NCI-H1105 treated with DMSO at 0.1 percent for 48 hours (cell line): ENCODE measurements at places on chromosomes 12 and 14.

DNA sequence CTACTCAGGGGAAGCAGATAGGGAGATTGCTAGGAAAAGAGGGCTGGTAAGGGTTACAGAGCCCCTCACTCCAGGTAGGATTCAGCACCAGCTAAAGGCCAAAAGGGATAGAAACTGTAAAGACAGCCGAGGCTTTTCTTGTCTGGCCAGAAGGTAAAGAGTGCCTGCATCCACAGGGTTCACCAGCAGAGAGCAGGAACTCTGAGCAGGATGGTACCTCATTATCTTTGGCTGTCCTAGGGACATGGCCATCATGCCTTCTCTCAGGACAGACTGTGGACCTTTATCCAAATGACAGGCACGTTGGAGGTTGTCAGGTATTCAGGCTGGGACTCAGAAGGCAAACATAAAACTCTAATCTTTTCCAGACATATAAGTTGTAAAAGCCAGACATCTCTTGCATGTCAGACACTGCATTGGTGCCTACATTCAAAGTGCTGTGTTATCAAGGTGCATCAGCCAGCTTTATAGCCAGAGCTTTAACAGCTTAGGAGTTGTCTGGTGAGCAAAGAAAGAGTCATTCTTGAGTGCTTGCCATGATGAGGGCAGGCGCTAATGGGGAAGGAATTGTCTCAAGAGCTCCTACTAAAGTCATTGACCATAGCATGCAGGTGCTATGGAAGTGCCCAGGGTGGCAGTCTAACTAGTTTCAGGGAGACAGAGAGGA, 89.5 kb downstream of the PELI2 start:
- no peak for DNase-seq

GRCh38 chr12:121334513-121335343, 17.5 kb downstream of the ANAPC5 start:
- DNase-seq = peak; percentile 82

DNA sequence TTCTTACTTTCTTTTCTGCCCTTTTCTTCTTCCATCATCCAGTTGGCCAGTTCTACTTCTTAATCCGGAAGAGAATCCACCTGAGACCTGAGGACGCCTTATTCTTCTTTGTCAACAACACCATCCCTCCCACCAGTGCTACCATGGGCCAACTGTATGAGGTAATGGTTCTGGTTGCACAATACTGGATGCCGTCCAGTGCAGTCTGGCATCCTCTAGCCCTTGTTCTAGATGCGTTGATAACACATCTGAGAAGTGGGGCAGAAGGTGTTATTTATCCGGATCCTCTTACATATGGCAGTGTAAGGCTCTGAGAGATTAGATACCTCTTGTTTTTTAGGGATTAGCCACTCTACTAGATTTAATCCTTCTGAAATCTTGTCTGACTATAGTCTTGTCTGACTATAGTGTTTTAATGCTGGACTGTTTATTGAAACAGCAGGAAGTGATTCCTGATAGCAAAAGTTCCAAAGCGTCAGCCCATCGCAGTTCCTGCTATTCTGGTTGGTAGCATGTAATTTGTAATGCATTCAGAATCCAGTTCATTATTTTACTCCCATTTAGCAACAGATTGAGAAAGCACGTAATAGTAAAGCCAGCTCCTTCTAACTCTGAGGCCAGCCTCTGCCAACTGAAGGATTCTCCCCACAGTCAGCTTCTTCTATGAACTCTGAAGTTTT, 7.9 kb downstream of the GABARAPL1 start:
- DNase-seq = no peak

DNA sequence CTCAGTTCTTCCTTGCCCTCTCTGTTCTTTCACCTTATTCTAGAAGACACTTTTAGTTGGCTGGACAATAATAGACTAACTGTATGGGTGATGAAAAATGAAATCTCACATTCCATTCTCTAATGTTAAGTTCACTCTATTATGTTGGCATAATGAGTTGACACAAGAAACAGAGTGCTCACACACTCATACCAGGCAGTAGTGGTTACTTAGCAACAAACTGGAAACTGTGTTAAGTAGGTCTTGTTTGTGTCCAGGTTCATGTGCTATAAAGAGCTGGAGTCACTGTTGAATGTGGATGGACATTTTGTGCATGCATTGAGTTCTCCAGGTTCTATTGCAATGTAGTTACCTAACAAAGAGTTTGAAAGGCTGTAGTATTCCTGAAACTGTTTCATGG, 16.9 kb upstream of the PPP4R4 start:
- peak; percentile 6 for DNase-seq

DNA sequence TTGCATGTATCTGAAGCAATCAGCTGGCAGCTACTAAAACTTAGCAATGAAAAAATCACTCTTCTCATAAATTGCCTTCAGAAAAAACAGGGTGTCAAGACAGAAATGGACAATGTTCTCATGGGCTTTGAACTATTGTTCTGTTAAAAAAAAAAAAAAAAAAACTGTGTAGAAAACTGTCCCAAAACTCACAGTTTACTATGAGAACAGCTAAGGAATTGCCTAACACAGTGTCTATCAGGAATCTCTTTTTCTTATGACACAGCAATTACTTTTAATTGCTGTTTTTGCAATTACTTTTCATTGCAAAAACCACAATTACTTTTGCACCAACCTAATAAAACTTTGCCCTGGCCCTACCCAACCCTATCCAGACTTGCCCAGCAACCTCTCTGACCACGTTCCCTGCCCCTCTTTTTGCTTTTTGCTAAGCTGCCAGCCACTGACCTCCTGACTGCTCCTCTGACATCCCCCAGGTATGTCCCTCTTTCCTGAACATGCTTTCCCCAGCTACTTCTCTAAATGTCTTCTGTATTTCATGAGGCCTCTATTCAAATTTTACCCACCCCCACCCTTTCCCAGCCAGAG, 68.0 kb upstream of the SLCO1C1 start:
- DNase-seq = no peak

- no peak for DNase-seq
Observed at GRCh38 chr12:67792185-67792584, 143.6 kb downstream of the DYRK2 start.

DNA sequence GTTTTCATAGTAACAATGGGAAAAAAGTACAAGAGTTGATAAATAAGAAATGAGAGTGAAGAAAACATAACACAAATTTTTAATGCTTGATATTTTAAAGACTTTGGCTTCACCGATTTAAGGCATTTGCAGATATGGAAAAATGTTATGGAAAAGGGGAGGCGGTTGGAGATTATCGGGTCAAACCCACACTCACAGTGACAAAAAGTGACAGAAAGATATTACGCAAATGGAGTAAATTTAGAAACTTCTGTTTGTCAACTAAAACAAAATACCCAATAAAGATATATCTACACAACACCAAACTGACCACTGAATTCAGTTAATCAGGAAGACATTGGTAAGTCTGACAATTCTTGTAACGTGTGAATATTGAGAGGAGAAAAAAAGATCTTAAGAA, 2.5 kb downstream of the PPP1R12A start:
- DNase-seq = no peak

DNA sequence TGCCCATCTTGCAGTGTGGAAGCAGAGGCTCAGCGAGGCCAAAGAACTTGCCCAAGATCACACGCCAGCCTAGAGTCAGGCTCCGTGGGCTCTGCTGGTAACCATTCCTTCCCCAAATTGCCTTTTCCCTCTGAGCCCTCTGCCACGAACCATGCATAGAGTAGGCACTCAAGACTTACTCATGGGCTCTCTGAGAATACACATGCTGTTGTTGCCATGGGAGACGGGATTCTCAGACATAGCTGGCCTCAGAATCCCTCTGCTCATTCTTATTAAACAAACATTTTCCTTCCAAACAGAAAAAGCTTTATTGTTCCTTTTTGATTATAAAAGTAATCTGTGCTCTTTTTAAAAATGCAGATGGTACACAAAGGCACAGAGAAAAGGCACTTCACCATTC, 52.5 kb upstream of the WSCD2 start:
- no peak for DNase-seq

DNA sequence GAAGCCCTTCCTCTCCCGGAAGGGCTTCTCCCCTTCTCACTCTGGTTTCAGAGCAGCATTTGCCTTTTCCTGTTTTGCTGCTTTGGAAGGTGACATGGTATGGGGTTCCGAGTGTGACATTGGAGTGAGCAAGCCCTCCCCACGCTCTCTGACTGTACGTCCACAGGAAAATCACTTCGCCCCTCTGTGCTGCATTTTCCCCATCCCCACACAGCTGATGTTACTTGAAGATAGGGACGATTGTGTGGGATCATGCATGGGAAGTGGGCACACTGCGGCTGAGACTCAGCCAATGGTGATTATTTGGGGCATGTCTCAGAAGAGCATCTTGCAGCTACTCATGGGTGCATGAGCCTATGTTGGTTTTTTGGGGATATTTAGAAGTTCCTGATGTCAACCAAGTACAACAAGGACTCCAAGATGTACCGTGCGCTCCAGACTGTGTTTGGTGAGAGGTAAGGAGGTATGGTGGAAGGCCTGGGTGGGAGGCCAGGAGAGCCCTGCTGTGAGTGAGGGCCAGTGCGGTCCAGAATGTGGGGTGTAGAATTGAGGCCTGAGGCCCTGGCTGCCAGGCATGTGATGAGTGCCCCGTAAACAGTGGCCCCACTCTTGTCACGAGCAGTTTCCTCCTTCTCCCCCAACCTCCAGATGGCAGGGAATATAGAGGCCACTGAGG, 15.1 kb downstream of the CYP46A1 start:
- no peak for DNase-seq

DNA sequence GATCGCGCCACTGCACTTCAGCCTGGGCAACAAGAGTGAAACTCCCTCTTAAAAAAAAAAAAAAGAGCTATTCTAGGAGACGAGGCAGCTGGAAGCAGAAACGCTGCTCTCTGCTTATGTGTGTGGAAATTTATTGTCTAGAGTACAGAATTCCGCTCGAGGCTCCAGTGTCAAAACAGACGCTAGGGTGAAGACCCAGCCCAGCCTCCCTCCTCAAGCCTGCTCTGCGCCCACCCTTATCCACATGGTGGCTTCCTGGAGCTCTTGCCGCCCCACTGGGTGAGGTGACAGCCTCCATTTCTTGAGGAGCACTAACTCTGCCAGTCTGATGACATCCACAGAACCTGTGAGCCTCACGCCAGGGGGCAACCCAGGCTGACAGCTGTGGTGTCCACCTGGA, 49.5 kb upstream of the DLK1 start:
- DNase-seq = no peak

- DNase-seq = peak; percentile 50
Observed at GRCh38 chr12:4273652-4274395, at the start of gene CCND2. TSS of gene CCND2 (plus strand) at chr12:4273762. CDS start at chr12:4274041, 279 bp downstream.

DNA sequence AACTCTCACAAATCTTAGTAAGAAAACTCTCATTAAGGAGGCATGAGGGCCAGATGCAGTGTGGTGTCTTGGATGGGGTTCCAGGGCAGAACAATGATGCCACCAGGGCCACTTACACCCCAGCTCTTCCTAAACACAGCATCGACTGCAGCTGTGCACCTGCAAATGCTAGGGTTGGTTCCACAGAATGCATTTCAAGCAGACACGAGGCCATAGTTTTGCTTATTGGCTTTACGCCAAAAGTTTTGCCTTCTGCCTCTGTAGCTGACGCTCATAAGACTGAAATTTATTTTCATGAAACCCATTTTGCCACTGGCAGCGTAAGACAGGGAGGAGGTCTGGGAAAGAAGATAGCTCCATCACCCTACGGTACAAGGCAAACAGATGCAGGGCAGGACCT, 179.0 kb downstream of the RIMBP2 start:
- peak; percentile 49 for DNase-seq

GRCh38 chr14:63996016-63996415, 143.2 kb downstream of the SYNE2 start:
- DNase-seq = no peak

GRCh38 chr12:78864870-78865463, 393 bp downstream of the SYT1 start:
- peak; percentile 70 for DNase-seq

DNA sequence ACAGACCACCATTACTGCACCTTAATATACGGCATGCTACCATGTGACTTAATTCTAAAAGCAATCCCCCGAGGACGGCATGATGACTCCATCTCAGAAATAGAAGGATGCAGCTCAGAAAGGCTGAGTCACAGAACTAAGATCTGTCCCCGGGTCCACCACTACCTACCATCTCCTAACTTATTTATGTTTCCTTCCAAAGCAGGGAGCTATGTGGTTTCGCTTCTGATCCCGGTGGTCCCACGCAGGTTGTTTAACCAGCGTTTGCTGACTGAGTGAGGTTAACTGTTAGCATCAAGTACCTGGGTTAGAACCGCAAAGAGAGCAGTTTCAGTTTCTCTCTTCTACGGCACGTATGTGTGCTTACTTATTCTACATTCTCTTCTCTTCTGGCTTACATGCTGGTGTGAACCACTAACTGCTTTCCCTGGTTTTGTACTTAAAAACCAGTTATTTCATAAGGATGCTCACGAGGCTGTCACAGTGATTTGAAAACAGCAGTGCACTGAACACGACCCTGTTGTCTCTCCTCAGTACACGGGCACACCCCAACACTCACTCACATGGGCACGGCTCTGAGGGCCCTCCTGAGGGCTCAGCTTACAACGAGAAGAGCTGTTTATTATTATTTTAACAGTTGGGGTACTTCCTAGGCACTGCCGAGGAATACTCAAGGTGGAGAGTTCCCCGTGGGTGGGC, 66.7 kb downstream of the CCDC88C start:
- no peak for DNase-seq

GRCh38 chr12:27979145-27979544, 6.6 kb upstream of the PTHLH start:
- no peak for DNase-seq

DNA sequence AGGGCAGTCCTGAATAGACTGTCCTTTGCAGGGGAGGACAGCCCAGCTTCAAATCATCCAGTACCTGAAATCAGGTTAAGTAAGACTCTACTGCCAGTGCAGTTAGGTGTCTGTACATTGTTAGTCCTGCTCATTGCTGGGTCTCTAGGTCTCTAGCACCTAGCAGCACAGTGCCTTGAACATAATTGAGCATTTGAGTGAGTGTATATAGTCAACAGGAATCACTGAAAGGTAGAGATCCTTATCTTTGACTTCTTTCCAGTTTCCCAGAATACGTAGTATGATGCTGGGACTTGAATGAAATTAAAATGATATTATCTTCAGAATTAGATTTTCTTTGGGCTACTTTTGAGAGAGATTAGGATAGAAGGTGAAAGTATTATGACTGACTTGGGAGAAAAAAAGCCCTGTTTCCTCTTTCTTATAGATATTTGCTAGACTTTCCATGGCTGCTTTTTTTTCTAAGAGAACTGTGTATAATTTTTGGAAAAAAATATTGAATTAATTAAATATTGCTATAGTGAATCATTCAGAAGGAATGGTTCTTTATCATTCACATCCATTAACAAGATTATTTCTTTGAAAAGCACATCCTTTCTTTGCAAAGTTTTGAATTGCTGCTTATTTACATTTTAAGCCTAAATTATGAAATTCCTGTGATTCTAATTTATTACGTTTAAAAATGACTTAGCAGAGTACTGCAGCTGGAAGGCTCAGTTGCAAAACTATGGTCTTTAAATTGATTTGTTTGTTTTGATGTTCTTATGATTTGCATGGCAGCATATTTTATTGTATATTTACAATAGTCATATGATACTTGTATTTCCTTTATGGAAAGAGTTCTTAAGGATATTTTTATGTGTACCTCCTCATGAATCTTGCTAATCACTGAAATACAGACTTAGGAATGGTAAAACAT, 51.6 kb downstream of the PPP4R4 start:
- DNase-seq = no peak

GRCh38 chr12:51430196-51430895, 5.7 kb downstream of the SLC4A8 start:
- no peak for DNase-seq
